Activated CD8-positive, alpha-beta T cell treated with anti-CD3 and anti-CD28 coated beads for 36 hours (primary cell): ENCODE measurements at places on chromosomes 12 and 14. TPM values are rescaled to one million over a fixed set of nuclear protein-coding genes. Genes with fewer than 3 reads are reported as not detected.

The LRP6 gene
- 2.0 TPM for total RNA-seq

The HOXC12 gene
- not detected for total RNA-seq

- no peak for DNase-seq
Measured at GRCh38 chr12:15115434-15115833, 105.8 kb downstream of the RERG start.

GRCh38 chr12:119393677-119394076 lies 59.1 kb downstream of the CCDC60 start:
- DNase-seq: no peak

DNA sequence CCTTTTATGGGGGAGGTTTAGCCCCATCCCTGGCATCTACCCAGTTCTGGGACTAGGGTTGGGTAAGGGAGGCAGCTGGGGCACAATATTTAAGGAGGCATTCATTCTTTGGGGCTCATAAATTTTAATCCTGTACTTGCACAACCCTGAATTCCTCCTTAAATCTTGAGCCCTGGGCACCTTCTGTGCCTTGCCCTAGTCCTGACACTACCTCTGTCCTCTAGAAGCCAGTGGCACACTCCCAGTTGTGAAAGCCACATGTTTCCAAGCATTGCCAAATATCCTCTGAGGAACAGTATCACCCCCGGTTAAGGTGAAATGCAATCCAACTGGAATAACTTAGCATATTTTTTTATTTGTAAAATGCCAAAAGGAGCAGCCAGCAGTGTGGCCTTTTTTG lies 36.6 kb downstream of the SLC16A7 start:
- DNase-seq: no peak

DNA sequence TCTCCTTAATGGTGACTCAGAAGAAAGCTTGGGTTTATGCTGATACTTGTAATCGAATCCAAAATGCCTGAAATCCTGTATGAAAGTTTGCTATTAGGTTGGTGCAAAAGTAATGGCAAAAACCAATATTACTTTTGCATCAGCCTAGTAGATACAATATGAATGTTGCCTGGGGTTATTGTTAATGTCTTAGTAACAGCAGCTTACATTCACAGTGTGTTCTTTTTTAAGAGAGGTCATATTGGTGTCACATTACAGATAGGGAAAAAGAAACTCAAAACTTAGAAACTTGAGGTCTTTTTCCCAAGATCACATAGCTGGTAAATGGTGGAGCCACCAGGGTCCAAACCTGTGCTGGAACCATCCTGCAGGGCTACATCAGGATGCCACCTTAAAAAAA lies 25.2 kb downstream of the SRGAP1 start:
- DNase-seq: no peak

- DNase-seq: no peak
Measured at GRCh38 chr12:80838024-80838658, 99.6 kb downstream of the LIN7A start.

DNA sequence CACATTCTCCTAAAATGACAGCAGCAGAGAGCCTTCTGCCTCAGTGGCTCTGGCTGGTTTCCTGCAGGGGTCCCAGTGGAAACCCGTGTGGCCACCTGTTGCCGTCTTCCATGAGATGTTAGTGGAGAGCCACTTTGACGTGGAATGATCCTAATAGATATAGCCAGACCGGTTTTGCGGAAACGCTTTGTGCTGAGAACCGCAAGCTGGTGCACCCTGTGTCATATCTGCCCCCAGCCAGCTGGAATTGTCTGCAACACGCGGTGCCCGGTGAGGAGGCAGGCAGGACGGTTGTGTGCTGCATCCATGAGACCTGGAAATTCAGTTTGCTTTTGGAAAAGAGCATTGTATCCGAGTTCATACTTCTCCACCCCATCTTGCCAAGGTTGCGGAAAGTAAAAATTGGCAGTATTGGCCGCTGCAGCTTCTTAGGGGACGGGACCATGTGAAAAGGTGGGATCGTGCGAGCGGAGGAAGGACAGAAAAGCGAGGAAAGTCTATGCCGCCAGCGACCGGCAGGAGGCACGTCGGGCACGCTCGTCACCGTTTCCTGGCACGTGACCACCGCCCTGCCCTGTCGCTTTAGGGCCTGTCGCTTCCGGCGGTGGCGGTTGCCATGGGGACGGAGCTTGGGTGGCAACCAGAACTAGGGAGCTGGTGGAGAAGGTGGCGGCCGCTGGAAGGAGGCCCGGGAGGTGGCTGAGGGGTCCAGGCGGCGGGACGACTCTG lies at the start of gene CFAP251:
Gene CFAP251 (plus strand): TSS at position 643 of the 729 bp plus-strand sequence. CDS start 2,714 bp downstream, outside the sequence.
- peak; percentile 99 for DNase-seq

DNA sequence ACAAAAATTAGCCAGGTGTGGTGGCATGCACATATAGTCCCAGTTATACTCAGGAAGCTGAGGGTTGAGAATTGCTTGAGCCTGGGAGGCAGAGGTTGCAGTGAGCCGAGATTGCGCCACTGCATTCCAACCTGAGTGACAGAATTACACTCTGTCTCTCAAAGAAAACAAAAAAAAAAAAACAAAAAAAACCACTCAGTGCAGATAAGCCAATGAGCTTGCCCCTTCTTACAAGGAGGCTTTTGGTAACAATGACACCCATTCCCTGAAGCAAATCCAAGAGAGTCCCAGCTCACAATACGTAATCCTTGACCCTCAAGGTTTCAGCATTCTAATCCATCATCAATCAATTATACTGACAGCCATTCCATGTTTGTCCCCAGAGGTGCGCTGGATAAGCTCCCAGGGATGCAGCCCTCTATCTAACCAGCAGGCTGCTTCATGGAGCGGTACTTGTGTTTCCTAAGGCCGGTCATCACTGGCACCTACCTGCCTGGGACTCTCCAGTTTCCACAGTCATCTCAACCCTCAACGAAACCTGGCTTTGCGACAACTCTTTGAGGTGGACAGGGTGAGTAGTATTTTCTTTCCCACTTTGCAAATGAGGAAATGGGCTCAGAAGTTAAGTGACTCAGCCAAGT lies 12.4 kb downstream of the GCN1 start:
- DNase-seq: no peak

DNA sequence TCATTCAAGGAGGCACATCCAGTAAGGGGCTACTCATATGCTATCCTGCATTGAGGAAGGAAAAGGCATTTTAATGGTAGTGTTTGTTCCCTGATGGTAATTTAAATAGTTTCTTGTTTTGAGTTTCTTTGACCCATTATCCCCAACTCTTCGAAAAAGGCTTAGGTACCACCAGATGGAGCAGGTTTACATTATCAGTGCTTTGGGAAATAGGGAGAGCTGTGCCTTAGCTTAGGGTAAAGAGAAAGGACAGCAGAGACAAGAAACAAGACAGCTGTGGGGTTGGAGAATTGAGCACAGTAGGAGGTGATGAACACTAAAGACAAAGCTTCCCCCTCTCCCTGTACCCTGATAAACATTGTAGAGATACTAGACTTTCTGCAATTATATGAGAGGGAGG lies 29.1 kb upstream of the HELB start:
- no peak for DNase-seq
